ENCODE measurements at places on chromosomes 2 and 18. TPM values are rescaled to one million over a fixed set of nuclear protein-coding genes. Genes with fewer than 3 reads are reported as not detected.

DNA sequence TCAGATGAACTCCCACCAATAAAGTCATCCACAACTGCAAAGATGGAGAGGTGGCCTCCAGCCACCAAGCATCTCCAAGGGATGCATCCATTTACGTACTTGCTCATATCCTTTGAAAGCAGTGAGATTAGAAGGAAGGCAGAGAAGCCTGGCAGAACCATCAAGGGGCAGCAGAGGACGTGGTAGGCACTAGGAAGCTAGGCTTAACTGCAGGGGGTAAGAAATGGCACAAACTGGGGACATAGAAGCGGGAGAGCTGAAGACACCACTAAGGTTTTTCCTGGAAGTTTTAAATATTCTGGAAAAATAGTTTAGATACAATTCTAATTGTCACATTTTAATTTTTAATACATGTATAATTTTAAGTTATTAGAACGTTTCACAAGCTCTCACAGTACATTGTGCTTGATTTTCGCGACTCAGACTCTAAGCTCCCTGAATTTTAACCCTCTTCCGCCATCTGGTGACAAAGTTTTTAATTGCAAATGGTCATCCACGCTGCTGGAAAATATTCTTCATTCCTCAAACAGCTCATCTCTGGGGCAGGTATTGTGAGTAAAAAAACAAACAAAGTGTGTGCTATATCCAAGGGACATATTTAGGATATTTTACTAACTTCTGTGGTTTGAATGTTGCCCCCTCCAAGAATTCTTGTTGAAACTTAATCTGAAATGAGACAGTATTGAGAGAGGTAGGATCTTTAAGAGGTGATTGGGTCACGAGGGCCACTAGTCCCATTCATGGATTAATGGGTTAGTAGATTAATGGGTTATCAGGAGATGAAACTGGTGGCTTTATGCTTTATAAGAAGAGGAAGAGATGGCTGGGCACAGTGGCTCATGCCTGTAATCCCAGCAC lies 1.6 kb upstream of the PSTPIP2 start:
- DNase-seq = peak; percentile 67

SNORC gene
- 0.32 TPM for total RNA-seq

- DNase-seq = no peak
Observed at GRCh38 chr18:55318951-55319441, 269.0 kb downstream of the TCF4 start.

GRCh38 chr2:80168801-80169200 lies 135.8 kb downstream of the LRRTM1 start:
- DNase-seq = no peak

WDPCP gene
- 7.7 TPM for total RNA-seq

CDK5R2 gene
- 0.38 TPM for total RNA-seq

- peak; percentile 26 for DNase-seq
Observed at GRCh38 chr18:63229971-63230370, 89.6 kb downstream of the BCL2 start.

DNA sequence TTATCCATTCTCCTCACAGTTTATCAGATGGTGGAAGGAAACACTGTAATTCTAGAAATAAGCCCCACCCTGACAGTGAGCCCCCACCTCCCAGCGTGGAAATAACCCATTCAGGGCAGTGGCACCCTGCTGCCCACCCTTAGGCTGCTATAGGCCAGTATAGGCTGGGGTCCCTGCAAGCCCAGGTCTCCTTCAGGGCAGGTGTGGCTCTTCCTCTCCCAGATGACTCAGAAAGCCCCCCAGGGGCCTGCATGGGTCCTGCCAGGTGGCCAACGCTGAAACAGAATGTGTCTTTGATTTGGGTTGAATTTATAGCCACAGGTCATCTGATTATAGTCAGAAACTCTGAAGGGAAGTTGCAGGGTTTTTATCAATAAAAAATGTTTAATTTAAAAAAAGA lies 136.4 kb downstream of the SH3RF3 start:
- no peak for DNase-seq

PDCL3 gene
- 16.3 TPM for total RNA-seq

GRCh38 chr2:217909156-217909820 lies 93.5 kb downstream of the TNS1 start:
- DNase-seq = no peak

GRCh38 chr2:228801451-228801850 lies 469.6 kb downstream of the PID1 start:
- no peak for DNase-seq

Measured in LHCN-M2 (cell line).